NCI-H460 (cell line): ENCODE measurements at places on chromosomes 5 and 9. TPM values are rescaled to one million over a fixed set of nuclear protein-coding genes. Genes with fewer than 3 reads are reported as not detected.

TAF1L gene
- not detected in 2 replicates for total RNA-seq

DIMT1 gene
- total RNA-seq: 63.6 and 69.4 TPM in 2 replicates

RASEF gene
- 1.4 and 1.7 TPM in 2 replicates for total RNA-seq

CCL21 gene
- not detected in 2 replicates for total RNA-seq

SPATA9 gene
- total RNA-seq: 0.42 and 0.49 TPM in 2 replicates

RNF14 gene
- 68.6 and 70.7 TPM in 2 replicates for total RNA-seq

PTPRD gene
- 45.3 and 50.4 TPM in 2 replicates for total RNA-seq
